ENCODE measurements at places on chromosomes 1 and 21.

DNA sequence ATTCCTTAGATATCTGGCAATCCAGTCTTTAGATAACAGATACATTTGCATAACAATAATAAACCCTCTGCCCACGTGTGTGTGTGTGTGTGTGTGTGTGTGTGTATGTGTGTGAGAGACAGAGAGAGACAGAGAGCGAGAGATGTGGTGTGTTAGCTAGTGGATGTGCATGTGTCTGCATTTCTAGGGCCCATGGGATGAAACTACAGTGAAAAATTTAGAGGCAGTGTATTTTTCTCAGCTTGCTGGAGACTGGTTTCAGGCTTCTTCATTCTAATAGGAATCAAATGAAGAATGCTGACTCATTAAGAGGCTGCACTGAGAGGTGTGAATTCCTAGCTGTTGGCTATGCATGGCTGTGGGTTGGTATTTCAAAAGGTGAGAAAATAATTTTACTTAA lies 303.2 kb downstream of the LMX1A start:
- no peak for DNase-seq

DNA sequence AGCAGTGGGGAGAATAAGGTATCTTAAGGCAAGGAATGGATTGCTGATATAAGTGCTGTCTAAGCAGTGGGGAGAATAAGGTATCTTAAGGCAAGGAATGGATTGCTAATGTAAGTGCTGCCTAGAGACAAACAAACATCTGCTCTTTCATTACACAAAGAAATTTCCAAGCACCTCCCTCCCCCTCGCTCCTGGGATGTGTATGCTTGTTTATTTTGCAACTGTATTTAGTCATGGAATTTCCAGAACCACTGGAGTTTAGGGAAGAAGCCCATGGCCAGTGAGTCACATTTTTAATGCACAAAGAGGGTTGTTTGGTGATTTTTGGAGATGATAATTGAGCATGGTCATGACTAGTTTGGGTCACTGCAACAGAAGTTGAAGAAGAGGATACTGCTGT lies 21.5 kb downstream of the PDPN start:
- no peak for DNase-seq

GRCh38 chr21:45508607-45509565 lies 33.4 kb downstream of the SLC19A1 start:
- DNase-seq = no peak

DNA sequence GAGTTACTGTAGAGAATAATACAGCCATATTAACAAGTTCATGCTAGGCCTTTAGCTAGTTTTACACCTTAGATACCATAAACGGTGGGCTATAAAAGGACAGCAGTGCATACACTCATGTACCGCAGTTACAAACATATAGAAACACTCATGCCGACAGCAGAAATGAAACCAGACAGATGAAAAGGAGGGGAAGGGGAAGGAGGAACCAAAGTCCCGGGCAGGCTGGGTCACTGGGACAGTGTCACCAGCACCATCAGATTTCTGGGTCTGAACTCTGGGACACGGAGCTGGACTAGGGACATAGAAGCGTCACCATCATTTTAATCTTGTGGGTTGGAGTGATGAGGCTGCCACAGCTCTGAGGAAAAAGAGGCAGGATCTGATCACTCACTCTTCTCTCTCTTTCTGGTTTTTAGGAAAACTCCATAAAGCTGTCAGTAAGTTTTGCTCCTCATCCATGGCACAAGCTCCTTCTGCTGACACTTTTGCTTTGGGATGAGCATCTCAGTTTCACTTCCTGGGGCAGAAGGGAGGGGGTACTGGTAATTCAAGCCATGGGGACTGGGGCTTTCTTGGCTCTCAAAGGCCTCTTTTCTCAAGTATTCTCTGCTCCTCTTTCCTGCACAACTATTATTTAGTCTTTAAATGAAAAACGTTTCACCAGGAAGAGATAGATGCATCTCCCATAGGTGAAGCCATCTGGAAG lies 7.8 kb upstream of the ZNF691 start:
- no peak for DNase-seq

- DNase-seq = no peak
Observed at GRCh38 chr1:186849271-186849671, 20.5 kb downstream of the PLA2G4A start.

- DNase-seq = no peak
Observed at GRCh38 chr1:12380326-12381249, 150.8 kb downstream of the VPS13D start.
